CMK (cell line): ENCODE measurements at places on chromosomes 7 and 10.

DNA sequence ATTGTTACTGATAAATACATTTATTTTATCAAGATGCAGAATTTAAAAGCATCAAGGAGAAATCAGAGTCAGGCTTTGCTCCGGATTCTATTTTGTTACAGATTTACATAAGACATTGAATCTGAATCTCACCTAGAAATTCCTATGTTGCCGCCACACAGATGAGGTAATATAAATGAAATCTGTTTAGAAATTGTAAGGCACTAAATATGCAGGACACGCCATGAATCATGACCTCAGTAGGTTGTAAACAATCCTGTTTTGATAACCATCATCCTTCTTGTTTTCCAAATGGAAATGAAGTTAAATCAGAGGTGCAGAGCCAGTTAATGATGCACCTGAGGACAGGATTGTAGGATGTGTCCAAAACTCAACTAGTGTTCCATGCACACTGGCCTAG, 778.0 kb downstream of the MAGI2 start:
- DNase-seq = no peak

DNA sequence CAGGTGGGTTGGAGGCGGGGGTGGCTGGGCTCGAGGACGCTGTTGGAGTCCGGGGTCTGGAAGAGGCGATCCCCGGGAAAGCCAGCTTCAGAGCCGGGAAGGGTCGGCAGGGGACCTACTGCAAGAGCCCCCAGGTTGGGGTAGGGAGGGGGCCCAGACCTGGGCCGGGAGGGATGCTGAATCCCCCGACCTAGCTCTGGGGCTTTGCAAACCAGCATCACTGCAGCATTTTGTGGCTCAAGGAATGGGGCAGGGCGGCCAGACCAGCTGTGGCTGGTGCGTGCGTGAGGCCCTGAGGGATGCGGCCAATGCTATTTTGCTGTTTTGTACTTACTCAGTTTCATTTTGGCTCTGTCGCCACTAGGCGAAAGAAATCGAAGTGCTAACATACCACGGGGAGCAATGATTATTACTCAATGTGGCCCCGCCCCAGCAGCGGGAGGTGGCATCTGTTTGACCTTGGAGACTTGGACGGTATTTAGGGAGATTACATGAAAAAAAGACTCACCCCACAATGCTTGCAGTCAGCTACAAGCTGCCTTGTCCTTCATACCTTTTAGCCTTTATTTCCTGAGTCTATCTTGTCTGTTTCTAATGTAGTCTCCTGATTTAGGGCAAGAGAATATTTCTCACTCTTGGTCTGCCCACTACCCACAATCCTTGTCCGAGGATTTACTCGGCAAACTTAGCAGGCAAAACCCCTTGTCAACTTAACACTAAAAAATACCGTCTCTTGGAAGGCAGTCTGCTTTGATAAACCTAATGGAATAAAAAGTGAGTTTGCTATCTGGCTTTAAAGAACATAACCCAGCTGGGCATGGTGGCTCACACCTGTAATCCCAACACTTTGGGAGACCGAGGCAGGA, 16.2 kb downstream of the HSPB1 start:
- peak; percentile 65 for DNase-seq

- no peak for DNase-seq
These were observed 18.3 kb upstream of the CPXM2 start for GRCh38 chr10:123909866-123910265.

DNA sequence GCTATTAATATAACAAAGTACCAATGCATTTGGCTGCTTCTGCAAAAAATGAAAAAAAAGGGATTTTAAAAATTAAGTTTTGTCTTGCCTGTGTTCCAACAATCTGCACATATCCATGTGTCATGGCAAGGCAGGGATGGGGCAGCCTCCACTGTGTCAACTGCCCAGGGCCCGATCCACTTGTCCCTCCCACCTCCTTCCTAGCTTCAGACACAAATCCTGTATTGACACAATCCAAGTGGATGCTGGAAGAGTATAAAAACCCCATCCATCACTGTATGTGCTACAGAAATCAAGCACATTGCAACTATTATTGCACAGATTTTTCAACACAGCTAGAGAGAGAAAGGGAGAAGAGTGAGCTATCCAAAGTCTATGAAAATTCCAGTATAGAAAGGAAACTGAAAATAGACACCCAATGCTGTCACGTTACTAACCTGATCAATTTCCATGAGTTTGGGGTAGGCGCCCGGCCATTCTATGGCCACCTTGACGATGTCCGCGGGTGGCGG, 106.4 kb downstream of the ELMO1 start:
- DNase-seq = no peak

- DNase-seq = no peak
These were observed 273.6 kb downstream of the SDHAF3 start for GRCh38 chr7:97390915-97391593.

DNA sequence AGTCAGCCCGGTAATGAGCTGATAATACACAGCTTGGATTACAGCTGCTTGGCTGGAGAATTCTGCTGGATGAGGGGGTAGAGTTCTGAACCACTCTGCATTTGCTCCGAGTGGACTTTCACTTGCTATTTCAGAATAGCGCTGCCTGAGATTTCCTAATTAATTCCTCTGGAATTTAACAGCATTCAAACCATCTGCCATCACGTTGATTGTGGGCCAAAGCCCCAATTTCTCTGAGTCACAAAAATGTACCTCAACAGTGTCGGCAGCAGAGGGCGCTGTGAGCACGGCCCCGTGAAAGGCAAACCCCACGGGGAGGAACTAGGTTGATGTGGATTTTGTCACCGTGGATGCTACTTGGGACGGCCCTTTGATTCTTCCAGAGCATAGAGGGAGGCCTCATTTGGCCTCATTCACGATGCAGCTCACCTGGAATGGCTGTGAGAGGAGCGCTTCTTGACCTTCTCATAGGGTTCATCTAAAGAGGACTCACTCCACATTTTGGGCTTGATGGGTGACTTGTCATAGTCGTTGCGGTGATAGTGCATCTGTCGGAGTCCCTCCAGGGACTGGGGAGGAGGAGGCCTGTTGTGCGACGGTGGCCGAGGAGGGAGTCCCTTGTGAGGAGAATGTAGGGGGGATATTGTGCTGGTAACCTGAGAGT, 73.3 kb downstream of the PRPF18 start:
- no peak for DNase-seq

DNA sequence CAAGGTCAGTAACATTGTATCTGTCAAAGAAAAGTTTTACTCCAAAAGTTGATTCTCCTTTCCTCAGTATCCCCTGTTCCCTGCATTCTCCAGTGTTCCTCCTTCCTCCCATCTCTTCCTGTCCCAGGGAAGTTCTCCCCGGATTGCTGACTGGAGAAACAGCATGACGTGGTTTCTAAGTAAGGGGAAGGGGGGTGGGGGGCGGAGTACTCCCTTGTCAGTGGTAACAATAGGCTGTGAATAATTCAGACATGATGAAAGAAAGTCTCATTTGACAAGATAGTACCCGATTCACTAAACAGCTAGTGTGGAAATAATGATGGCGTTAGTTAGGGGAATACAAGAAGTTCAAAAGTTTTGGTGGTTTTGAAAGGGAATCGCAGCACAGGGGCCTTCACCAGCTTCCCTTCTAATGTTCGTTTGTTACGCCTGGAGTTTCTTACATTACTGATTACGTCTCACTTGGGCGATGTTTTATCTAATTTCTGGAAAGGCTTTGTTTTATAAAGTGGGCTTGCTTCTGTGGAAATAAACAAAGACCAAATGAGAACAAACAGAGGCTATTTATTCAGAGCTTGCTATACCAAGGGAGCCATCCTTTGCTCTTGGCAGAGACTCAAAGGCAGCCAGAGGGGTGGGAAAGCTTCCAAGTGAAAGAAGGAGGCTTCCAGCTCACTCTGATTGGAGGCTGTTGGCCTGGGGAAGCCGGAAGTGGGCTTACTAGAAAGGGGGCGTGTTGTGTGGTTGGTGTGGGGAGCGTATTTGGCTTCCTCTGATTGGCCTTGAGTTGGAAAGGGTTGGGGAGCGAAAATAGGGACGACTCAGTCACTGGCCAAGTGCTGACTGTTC, 453.7 kb downstream of the SDK1 start:
- DNase-seq = no peak

DNA sequence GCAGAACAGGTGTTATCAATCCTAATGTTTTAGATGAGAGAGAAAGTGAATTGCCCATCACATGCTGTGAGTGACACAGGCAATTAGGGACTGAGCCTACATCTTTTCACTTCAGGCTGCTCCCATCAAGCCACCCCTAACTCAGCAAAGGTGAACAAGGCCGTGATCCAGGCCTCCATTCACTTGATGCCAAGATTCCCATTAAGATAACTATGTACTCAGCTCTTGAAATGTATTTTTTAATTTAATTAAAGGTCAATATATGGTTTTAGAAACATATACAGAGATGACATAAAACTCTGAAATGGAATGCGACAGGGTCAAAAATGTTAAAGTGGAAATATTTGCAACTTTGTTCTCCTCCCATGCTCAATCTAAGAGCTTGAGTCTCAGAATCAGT, 27.9 kb upstream of the UBE2H start:
- DNase-seq = no peak

GRCh38 chr7:155799514-155799913, 12.7 kb downstream of the SHH start:
- no peak for DNase-seq

DNA sequence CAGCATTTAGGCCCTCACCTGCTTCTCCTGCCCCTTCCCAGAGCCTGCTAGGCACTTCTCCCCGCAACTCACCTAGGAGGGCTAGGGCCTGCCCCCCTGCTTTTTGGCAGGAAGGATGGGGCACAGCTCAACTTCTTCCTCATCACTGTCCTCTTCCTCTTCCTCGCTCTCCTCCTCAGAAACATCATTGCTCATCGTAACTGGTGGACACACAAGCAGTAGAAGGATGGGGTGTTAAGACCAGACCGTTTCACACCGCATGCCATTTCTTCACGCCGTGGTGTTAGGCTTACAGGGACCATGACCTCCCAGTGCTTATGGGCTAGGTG, 1.6 kb downstream of the NPM3 start:
- no peak for DNase-seq

- no peak for DNase-seq
These were observed 1.7 kb downstream of the ARF5 start for GRCh38 chr7:127589896-127590295.

- no peak for DNase-seq
These were observed 160.9 kb upstream of the BMPER start for GRCh38 chr7:33744293-33745075.

GRCh38 chr10:98267894-98268693, at the start of gene LOXL4:
LOXL4 (minus strand) TSS chr10:98268194; CDS start chr10:98263019, 5,175 bp downstream.
- DNase-seq = peak; percentile 36

GRCh38 chr7:120131096-120131839, 141.7 kb upstream of the KCND2 start:
- DNase-seq = no peak

DNA sequence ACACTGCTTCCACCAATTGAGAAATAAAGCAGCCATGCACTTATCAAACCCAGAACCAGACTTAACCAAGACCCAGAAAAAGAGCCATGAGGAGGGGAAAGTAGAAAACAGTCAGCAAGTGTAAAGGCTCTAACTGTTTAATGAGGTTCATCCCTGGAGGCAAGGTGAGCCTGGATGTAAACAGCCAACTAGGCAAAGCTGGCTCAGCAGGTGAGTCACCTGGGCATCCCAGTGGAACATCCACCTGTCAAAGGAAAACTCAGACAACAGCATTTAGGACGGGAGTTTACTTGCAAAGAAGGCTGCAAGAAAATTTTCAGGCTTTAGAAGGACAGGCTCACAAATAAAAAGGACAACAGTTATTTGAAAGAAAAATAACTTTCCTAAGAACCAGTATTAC, 153.0 kb downstream of the SNX13 start:
- DNase-seq = no peak

DNA sequence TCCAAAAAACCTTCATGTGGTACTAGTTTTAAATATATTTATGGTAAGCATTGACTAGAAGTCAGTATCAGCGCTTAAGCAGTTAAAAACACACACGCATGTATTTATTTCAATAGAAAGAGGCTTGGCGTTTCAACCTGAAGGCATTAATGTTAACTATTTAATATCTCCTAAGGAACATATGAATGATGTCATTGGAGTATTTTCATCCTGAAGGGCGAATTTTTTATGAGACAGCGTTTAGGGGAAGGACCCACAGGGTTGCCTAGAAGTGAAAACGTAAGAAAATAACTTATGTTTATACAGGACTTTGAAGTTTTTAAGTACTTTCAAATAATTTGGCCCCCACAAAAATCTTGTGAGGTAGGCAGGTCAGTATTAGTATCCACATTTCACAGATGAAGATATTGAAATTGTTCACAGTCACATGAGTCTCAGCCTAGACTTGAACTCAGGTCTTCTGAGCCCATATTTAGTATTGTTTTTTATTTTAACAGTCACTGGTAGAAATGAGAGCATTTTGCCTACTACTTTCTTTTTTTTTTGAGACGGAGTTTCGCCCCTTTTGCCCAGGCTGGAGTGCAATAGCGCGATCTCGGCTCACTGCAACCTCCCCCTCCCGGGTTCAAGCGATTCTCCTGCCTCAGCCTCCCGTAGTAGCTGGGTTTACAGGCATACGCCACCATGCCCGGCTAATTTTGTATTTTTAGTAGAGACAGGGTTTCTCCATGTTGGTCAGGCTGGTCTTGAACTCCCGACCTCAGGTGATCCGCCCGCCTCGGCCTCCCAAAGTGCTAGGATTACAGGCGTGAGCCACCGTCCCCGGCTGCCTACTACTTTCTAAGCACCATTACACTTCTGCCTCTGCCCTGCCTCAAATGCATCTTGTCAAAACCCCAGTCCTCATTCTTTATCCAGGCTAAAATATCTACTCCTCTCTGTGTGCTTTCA, 1.8 kb downstream of the SLK start:
- DNase-seq = no peak

- no peak for DNase-seq
These were observed 44.9 kb downstream of the TSPAN12 start for GRCh38 chr7:120813089-120813488.

GRCh38 chr7:97871659-97872024, 566 bp downstream of the ASNS start:
- no peak for DNase-seq

DNA sequence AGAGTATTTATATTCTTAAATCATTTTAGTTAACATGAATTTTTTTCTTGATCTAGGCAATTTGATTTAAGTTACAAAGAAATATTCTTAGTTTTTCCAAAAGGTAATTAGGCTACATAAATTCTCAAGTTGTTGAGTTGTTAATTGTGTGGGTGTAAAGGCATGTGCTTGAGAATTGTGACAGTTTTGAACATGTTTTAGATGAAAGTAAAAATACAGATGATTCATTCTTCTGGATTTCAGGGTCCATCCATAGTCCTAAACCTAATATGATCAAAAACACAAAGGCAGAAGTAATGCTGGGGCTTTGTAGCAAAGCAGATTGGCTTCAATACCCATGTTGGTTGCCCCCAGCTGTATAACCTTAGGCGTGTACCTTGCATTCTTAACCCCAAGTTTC, 127.9 kb downstream of the CPED1 start:
- DNase-seq = no peak

DNA sequence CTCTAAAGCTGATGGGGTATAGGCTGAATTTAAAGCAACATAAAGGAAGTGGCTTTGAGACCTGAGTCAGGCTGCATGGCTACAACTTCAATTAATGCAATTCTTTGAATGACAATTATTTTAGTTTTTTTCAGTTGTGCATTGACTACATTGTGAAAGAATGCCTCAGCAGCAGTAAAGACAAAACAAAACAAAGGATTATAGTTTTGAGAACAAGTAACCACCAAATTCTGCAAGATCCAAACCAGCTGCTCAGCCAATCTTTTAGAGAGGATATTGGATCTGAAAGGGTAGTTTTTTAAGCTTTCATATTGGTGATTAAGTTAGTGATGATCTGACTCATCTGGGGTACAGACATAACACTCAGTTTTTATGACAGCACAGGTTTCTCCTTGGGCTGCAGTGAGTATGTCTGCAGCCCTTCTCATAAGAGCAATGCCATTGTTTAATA, 40.6 kb upstream of the ABCA13 start:
- no peak for DNase-seq

- DNase-seq = no peak
These were observed 5.9 kb downstream of the MGMT start for GRCh38 chr10:129472696-129473555.
